ENCODE measurements at places on chromosomes 2 and 18.

DNA sequence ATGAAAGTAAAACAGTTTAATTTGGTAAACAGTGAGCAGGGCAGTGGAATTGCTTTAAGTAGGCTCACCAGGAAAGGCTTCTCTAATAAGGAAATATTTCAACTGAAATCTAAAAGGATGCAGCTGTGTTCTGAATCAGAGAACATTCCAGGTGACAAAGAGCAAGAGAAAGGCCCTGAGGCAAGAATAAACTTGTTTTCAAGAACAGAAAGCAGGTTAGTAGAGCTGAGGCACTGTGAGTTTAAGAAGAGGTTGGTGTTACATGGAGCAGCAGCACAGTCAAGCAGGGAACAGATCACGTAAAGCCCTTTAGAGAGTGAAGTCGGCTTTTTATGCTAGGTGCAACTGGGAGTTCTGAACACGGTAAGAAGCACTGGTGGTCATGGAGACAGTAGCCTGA, 57.0 kb upstream of the SCN1A start:
- no peak for DNase-seq

DNA sequence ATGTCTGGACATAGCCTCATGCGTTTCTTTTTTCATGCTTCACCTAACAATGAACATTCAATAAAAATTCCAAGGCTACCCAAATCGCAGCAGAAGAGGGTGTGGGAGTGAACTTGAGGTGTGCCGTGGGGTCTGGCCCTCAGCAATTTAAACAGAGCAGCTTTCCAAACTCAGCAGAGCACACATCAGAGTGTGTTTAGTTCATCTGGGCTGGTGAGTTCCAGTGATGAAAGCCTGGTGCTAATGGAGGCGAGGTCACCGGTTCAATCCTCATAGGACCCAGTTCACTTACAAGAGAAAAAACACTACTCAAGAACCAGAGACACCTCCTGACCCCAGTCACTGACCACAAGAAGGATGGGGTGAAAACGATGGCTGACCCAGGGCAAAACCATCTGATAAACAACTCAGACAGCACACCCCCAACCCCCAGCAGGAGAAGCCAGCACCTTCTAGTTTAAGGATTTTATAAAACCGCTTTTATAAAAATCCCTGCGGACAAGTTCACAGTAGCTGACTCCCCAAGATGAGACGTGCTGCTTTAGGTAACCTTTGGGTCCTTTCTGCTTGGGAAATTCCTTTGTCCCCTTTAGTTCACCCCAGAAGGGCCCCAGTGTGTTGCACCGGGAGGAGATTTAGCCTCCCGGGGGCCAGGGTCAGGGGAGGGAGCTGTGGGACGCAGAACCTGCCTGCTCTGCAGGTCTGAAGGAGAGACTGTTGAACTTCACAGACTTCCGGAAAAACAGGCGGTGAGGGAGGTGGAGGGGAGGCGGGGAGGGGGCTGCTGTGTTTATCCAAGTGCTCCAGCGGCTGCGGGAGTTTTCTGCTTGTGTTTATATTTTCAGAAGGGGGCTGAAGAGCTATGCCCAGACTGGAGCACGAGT, 152.7 kb upstream of the SOX11 start:
- no peak for DNase-seq

DNA sequence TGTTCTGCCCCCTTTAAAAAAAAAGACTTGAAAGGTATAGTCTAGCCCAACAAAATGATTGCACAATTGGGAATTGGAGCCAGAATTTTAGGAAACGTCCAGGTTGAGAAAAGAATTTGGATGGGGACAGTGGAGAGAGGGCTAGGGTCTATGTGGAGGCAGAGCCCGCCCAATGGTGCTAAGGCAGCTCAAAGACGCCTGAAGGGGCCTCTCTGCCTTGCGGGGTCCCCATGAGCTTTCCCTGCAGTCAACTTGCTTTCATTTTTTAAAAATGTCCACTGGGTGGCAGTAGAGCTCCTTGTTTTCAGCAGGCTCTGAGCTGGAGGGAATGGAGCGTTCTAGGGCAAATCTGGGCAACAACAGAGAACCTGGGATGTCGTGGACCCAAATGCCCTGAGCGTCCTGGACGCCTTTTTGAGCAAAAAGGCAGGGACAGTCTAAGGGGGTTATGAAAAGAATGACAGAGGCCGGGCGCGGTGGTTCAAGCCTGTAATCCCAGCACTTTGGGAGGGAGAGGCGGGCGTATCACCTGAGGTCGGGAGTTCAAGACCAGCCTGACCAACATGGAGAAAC, 40.2 kb upstream of the ITM2C start:
- DNase-seq, result no peak

- no peak for DNase-seq
Measured at GRCh38 chr2:64173156-64174135, 29.2 kb upstream of the PELI1 start.

DNA sequence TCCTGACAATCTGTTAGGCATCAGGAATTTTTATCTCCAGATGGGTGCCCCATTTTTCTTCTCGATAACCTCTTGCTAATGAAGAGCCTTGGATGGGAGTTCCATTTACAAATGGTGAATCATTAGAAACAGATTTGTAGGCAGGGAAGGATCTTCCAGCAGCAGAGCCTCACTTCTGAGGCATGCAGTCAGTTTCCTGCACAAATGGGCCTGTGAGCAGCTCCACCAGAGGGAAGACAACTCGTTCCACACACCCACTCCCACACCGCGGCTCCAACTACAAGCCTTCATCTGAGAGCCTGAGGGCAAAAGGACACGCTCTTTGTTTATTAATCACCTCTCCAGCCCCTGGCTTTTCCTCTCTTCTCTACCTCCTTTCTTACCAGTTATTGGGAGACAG, 108.5 kb downstream of the CTAGE1 start:
- no peak for DNase-seq

GRCh38 chr2:7572450-7572849, 655.2 kb downstream of the RNF144A start:
- DNase-seq, result no peak

GRCh38 chr18:7307526-7307925, 76.6 kb downstream of the LRRC30 start:
- DNase-seq, result no peak

DNA sequence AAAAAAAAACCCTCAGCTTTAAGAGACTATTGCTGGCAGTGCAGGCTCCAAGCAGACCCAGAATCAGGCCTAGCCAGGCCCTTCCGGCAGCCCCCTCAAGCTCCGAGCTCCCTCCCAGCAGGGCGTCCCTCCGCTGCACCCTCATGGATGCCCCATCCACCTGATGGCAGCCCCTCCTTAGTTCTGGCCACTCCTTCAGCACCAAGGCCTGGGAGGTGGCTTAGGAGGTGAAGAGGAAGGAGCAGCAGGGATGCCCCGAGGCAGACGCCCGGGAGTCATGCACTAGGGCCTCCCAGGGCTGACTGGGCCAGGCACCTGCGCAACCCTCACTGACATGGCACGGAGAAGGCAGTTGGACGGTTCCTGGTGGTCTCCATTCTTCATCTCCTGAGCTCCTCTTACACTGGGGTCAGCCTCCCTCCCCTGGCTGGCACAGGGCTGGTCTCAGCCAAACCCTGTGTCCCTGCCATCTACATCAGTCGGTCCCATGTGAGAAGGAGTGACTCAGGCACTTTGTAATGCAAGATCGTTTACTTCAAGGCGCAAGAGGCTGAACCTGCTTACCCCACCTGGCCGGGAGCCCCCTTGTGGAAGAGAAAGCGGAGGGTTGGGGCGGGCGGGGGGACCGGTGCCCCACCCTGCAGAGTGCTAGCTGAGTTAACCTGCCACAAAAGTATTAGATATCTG, 53.5 kb upstream of the ID2 start:
- no peak for DNase-seq

DNA sequence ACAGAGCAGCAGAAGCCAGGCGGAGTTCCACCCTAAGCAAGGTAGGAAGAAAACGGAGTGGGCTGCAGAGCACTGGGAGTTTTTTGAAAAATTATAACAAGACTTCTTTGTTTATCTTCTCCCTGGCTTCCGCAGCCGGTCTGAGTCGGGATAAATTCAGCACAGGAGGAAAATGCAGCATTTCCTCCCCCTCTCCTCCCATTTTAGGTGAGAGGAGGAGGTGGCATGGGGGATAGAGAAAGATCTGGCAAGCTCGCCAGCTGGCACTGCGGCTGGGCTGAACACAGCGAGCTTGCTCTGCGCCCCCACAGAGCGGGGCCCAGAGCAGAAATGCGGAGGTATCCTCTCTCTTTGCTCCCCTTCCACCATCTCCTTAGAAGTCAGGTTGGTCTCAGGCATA, 17.7 kb upstream of the CHRNA1 start:
- DNase-seq, result no peak
